Muscle of arm (tissue), 14 donors: ENCODE measurements at places on chromosomes 11 and 22.

- no peak for DNase-seq
Observed at GRCh38 chr11:82763167-82763566, 29.5 kb upstream of the FAM181B start.

DNA sequence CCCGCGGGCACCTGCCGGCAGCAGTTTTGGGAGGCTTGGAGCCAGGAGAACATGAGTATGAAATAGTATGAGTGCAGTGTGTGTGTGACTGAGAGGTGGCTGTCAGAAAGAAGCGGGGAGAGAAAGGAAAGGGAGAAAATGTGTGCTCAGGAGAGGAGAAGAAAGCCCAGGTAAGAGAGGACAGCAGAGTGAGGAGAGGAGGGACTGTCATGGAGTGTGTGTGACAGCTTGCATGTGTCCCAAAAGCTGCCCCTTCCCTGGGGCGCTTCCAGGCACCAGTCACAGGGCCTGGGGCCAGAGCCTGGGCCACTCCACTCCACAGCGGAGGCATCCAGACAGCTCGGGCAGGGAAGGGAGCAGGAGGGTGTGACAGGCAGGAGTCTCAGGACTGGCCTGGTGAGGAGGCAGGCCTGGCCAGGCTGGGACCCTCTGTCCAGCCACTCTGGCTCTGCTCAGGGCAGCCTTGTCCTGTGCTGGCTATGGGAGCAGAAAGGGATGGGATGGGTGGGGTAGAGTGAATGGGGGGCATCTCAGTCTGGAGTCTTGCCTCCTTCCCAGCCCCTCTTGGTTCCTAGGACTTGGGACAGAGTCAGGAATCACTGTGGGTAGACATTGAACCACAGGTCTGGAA lies 949 bp downstream of the MMP11 start:
- no peak for DNase-seq

DNA sequence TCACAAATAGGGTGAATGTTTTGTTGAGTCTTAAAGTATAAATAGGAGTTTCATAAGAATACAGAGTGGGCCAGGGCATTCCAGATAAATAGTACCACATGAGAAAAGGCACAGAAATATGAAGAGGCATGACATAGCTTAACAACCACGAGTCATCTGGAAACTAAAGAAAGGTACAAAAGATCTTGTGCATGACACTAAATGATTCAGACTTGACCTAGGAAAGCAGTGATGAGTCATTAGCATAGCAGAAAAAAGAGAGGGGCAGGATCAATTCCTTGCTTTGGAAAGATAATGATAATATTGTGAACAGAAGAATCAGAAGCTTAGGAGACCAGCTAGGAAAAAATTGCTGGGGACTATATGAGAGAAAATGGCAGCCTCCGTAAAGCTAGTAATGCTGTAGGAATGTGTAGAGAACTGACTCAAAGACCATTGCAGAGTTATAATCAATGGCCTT lies 47.6 kb upstream of the FIBIN start:
- DNase-seq = no peak

- DNase-seq = no peak
Observed at GRCh38 chr11:67054836-67055523, 1.7 kb upstream of the RHOD start.
